ENCODE measurements at places on chromosomes 1 and 21.
A peak's percentile ranks its signal among the peaks of the same experiment; 100 is the strongest.

- no peak for DNase-seq
Measured at GRCh38 chr1:203858975-203859374, 2.4 kb upstream of the SNRPE start.

GRCh38 chr1:29285771-29286170 is 49.4 kb downstream of the PTPRU start:
- no peak for DNase-seq

- no peak for DNase-seq
Measured at GRCh38 chr1:33117440-33118085, 36.6 kb downstream of the AZIN2 start.

DNA sequence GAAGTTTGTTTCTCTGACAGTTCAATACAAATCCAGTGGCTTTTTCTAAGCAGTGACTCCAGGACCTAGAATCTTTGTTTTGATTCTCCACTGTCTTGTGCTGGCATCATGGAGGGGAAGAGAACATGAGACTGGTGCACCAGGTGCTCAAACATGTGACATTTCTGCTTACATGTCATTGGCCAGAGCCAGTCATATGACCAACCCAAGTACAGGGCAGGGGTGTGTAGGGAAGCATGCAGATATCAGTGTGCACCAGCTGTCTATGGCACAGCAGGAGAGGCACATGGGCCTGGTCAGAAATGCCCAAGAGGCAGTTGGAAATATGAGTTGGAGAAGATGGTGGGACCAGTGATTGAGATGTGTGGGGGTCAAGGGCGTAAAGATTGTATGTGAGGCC is 297.0 kb downstream of the HHAT start:
- no peak for DNase-seq

DNA sequence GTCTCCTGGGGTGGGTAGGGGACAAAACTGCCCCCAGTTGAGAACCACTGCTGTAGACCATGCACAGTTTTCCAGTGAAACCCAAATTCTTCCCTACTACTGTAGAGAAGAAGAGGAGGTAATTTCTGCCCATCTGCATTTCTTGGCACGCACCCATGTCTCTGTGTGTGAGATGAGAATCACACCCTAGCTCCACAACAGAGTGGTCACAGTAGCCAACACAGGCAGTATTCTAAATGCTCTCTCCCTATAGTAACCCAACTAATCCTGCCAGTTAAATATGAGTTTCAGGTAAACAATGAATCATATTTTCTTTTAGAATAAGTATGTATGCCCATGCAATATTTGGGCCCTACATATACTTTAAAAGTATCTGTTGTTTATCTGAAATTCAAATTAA is 1.2 kb upstream of the CAPN2 start:
- DNase-seq: peak; percentile 86

DNA sequence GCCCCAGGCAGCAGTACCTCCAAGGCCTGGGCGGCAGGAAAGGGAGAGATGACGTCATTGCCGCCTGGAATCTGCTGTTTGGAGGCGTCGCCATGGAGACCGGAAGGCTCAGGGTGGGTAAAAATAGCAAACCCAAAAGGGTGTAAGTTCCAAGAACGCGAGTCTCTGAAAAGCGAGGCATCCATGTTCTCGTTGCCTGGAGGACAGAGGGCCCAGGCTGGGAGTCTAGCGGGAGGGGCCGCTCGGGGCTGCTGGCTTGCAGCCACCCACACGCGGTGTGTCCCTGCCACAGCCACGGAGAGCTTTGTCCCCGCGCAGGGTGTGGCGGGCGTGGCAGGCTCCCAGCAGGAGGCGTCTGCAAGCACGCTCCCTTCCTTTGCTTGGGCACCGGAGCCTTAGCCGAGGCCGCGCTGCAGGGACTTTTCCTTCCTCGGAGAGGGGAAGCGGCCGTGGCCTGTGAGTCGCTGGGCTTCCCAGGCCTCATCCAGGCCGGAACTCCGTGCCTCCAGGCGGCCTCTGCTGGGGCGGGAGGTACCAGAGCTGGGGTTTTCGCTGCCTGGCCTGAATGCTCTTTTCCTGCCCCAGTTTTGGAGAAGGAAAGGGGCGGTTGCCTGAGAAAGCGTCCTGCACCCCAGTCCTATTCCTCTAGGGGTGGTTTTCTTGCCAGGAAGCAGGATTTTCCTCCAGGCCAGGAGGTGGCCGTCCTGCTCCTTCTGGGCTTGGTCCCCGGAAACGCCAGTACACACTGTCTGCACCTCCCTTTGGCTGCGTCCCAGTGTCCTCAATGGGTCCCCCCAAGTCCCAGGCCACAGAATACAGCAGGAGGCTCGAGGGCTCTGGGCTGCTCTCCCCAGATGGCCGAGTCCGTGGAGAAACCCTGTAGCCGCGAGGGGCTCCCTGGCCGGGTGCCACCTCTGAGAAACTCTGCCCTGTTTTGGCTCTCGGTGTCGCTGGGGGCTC is 15.3 kb upstream of the SKI start:
- DNase-seq: peak; percentile 99

GRCh38 chr1:239951511-239952140 is 140.1 kb upstream of the FMN2 start:
- DNase-seq: peak; percentile 78

DNA sequence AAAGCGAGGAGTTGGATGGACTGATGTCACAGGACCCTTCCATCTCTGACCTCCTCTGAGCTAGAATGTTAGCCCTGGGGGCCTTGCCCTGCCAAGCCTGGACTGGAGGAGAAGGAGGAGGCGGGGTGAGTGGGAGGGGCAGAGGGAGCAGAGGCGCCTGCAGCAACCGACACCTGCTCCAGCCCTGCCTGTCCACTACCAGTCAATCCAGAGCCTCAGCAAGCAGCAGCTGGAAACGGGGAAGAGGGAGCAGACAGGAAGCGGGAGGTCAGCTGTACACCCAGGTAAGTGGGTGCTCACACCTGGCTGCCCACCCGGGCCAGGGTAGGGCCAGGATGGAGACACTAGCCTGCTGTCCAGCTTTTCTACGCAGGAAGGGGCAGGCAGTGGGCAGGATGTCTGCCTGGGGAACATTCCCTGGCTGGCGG is at the start of gene IGFN1:
Gene IGFN1, plus strand, starts transcription at position 201 of the 428 bp plus-strand sequence. CDS start 2,470 bp downstream, outside the sequence.
- no peak for DNase-seq

DNA sequence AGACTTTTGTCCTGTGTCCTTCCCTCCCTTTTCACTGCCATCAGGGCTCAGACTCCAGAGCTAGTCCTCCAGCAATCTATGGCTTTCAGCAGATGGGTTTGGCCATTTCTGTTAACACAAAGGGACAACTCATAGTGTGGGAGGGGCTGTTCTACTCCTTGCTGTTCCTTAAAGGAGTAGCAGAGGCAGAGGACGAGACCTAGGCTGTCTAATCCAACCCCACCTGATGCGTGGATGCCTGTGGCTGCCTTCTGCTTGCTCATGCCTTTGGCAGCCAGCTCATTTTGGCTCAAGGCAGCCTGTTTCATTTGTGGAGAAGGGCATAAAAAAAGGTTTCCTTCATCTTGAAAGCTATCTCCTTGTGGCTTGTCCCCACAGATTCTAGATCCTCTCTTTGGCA is 27.0 kb downstream of the MFSD2A start:
- no peak for DNase-seq

GRCh38 chr1:17117451-17118265 is 1.6 kb downstream of the PADI2 start:
- DNase-seq: peak; percentile 70

- no peak for DNase-seq
Measured at GRCh38 chr1:152084853-152085252, 4.0 kb downstream of the TCHHL1 start.

- no peak for DNase-seq
Measured at GRCh38 chr1:200445213-200445612, 35.4 kb upstream of the ZNF281 start.

- DNase-seq: no peak
Measured at GRCh38 chr1:228214921-228215662, 7.2 kb downstream of the OBSCN start.

- no peak for DNase-seq
Measured at GRCh38 chr1:54421101-54421504, 14.9 kb upstream of the SSBP3 start.

DNA sequence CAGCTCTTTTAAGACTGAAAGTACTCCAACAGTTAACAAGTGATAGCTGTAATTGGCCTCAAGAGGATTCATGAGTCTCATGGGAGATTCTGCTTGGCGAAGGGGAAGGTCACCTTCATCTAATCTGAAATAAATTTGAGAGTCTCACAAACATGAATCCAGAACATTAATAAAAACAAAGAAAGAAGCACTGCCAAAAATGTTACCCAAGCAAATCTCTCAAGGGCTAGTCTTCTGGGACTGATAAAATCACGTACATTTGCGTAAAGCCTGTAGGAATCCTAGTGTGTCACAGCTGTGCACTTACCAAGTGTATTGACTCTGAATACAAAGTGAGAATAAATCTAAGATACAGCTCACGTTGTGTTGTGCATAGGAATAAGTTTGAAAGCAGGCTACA is 21.2 kb upstream of the NUF2 start:
- DNase-seq: peak; percentile 6

DNA sequence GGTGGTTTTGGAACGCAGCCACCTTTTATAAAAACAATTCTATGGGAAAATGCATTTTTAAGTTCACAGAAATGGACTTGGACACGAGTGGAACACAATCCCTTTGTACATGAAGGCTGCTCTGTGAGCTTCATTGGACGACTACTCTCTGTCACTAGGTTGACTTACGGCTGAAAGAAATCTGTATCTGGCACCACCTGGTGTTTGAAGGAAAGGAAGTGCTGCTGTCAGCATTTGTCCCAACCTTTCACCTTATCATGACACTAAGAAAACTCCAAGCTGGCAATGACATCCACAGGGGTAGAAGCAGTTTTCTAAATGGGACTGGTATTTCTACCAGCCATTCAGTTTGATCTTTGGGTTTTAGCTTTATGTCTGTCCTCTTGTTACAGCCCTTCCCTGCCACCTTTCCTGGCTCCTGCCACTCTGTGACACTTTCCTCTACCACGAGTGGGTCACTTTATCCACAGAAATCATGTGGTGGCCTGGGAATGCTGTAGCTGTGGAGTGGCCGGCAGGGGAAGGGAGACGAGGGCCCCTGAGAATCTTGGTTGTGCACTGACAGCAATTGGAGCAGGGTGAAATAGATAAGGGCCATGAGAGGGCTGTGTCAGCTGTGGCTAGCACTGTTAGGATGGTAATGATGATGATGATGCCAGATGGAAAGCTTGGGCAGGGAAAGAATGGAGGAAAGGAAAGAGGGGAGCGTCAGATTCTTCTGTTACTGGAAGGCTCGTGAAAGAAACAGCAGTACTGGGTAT is 85.2 kb downstream of the TBX19 start:
- no peak for DNase-seq

- no peak for DNase-seq
Measured at GRCh38 chr1:224047538-224047937, 66.4 kb upstream of the FBXO28 start.

DNA sequence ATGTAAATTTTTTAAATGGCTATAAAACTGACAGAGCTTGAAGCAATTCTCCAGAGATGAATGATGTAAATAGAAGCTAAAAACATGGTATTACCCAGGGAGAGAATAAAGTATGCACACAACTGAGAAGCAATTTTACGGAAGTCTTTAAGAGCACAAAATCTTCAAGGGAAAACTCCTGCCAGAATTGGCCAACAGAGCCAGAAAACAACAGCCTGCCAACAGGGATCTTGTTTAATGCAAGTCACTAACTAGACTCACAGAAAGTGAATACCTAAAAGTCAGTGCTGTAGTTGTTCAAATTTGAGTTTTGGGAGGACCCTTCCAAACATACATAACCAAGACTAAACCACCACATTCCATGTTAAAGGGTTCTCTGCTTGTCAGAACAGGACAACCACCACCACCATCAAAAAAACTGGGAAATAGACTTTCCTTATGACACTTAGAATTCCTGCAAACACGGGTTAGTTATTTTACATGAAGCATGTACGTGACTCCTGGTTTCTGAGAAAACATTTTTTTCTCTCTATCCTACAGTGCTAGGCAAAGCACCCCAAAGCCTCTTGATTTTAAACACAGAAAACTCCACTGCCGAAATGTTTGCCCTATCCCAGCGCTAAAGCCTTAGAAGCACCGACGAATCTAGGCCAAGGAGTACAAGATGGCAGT is 1.6 kb downstream of the EPS15 start:
- DNase-seq: peak; percentile 45

- no peak for DNase-seq
Measured at GRCh38 chr1:2358651-2359640, 32.4 kb downstream of the MORN1 start.

- no peak for DNase-seq
Measured at GRCh38 chr21:17370916-17371315, 141.9 kb upstream of the CXADR start.
